Stimulated activated CD4-positive, alpha-beta T cell treated with anti-CD3 and anti-CD28 coated beads, Interleukin-1b, Interleukin-23, amount 100 ng/mL, for 1 hour (primary cell): ENCODE measurements at places on chromosomes 12 and 14.

GRCh38 chr12:132734206-132734605 is 23.6 kb downstream of the PGAM5 start:
- DNase-seq = no peak

DNA sequence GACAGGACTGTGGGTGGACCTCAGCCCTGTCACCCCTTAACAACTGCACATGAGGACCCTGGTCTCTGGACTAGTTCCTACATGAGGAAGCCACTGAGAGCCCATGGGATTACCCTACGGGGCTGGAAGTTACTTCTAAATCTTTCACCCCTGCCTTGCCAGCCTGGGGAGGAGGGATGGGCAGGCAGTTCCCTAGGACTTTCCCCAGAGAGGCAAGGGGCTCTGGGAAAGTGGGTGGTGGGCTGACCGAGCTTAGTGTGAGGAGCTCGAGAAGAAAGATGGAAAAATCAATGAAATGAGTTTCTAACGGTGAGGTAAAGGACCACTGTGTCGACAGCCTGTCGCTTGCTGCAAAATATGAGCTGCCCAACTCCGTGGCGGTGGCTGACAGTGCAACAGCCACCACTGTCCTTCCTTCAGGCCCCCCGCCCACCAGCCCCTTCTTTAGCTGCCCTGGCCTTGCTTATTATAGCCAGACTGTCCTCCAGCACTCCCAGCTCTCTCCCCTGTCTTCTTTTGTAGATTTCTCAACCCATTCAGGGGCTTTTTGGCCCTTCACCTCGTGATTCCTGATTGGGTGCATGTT is 5.0 kb downstream of the ZFHX2 start:
- no peak for DNase-seq

GRCh38 chr12:560691-561390 is 101.1 kb downstream of the B4GALNT3 start:
- no peak for DNase-seq

GRCh38 chr12:69468237-69469026 is 1.8 kb upstream of the FRS2 start:
- DNase-seq = no peak

- DNase-seq = no peak
These were observed 988 bp upstream of the TMEM263 start for GRCh38 chr12:106954462-106955376.

GRCh38 chr12:90024262-90024661 is 315.6 kb upstream of the ATP2B1 start:
- no peak for DNase-seq

GRCh38 chr12:31496257-31496656 is 94.7 kb downstream of the DENND5B start:
- DNase-seq = no peak

- DNase-seq = no peak
These were observed 55.2 kb downstream of the EP400 start for GRCh38 chr12:132004946-132005345.
